Activated CD4-positive, alpha-beta T cell treated with anti-CD3 and anti-CD28 coated beads, Interleukin-2, amount 50 U/mL, for 1 hour (primary cell): ENCODE measurements at places on chromosomes 5 and 9.

GRCh38 chr9:109248133-109248581 lies 72.7 kb downstream of the EPB41L4B start:
- DNase-seq, result no peak

DNA sequence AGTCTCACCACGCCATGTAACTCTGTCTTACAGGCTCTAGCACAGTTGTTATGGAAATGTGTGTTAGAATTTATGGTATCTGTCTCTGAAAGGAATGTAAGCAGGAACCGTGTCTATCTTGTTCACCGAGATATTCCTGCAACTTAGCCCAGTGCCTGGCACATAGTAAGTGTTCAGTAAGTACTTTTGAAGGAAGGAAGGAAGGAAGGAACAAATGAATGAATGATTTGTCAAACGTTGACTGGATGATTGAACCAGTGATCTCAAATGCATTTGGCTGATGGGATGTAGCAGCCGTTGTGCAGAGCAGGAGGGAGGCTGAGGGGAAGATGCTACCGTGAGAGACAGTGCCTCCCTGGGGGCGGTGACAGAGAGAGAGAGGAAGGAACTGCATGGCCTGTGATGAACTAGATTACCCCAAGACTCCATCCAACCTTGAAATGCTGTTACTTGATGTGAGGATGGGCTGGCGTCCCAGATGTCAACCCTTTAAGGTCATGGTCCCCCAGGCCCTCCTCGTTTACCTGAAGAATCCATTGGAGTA lies 47.5 kb upstream of the PPARGC1B start:
- no peak for DNase-seq

DNA sequence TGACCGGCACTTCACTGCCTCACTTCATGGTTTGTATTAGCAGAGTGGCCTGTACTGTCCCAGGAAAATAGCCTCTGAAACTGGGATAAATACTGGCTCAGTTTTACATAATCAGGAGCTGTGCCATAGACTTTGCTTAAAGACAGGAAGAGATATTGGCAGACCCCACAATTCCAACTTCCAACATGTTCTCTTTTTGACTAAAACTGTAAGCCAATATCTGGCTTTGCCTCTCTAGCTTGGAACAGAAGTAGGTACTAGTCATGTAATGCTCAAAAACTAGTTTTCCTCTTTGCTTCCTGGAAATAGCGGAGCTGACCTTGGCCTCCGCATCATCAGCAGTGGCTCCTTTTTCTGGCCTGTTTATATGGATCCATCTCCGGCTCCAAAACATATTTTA lies 276.9 kb downstream of the CDH9 start:
- DNase-seq, result no peak

- no peak for DNase-seq
Observed at GRCh38 chr5:37875051-37875787, 35.4 kb upstream of the GDNF start.

GRCh38 chr9:127144670-127145445 lies 22.4 kb upstream of the ANGPTL2 start:
- DNase-seq, result no peak

- no peak for DNase-seq
Observed at GRCh38 chr5:173726846-173727557, 110.6 kb upstream of the BOD1 start.

GRCh38 chr5:119276978-119277377 lies 78.8 kb upstream of the TNFAIP8 start:
- no peak for DNase-seq

GRCh38 chr9:93572221-93572620 lies 4.2 kb upstream of the PHF2 start:
- no peak for DNase-seq

GRCh38 chr5:932628-933250 lies 40.1 kb downstream of the TRIP13 start:
- DNase-seq, result no peak

- peak; percentile 47 for DNase-seq
Observed at GRCh38 chr5:179732918-179733771, 523 bp downstream of the MAML1 start.

- DNase-seq, result no peak
Observed at GRCh38 chr5:174720612-174721529, 3.5 kb upstream of the MSX2 start.

GRCh38 chr9:113886466-113886865 lies 10.4 kb downstream of the ZNF618 start:
- no peak for DNase-seq

DNA sequence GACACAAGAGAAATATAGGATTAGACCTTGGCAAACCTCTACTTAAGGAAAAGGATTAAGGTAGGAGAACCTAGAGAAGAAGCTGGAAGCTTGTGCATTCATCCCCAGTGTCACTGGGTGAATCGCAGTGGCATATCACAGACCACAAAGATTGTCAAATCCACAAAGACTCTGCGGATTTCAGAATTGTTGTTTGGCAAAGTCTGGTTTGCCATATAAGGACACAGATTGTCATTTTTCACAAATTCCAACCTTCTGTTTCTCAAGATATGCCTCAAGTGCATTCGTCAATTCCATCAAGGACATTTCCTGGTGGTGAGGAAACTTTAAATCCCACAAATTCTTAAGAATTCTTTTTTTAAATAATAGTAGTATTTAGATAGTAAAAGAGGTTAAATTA lies 395.1 kb upstream of the PAPPA start:
- no peak for DNase-seq
